ENCODE measurements at places on chromosomes 6 and 20.

DNA sequence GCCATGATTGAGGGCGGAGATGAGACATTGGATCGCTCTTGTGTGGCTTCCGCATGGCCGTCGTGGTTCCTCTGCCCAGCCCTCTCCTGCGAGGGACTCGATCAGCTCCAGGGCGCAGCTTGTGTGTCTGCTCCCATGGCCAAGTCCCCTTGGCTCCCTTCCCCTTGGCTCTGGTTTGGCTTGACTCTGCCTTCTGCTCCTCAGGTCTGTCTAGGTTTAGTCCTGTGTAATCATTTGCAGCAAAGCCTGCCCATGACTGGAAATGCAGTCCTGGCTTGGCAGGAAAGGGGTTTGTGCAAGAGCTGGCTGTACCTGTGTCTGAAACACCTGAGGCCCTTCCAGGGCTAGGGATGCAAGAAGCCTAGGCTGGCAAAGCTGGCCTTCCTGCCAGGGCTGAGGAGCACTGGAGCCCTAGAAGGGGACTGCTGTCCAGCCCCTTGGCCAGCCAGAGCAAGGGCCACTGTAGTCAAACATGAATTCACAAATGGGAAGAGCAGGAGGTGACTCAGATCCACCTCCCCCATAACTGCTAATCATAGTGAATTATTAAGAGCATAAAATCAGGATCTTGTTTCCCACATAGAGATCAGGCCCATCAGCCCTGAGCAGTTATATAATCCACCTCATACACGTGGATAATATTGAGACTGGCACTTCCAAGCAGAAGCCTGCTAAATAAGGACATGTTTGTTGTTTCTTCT, 196.8 kb downstream of the FARS2 start:
- DNase-seq, result no peak

- no peak for DNase-seq
Observed at GRCh38 chr20:38344107-38344701, 2.1 kb upstream of the LBP start.

DNA sequence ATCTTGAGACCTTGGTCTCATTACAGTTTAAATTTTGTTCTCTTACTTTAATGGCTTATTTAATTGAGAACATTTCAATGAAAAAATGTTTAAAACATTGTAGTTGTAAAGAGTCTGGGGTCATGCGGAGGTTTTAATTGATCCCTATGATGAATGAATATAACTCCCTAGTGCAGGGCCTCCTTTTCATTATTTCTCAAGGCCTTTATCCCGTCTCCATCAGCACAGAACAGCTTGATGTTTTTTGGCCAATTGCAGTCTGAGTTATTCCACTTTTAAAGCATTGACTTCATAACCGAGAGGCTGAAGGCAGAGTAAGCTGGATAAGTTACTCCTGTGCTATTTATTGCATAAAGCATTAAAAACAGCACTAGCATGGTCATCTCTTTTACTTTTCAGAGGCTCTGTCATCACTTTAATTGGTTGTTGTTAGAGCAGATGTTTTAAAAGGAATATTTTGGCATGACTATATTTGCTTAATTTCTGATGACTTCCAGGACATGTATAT, 83.4 kb downstream of the DTD1 start:
- DNase-seq, result no peak

DNA sequence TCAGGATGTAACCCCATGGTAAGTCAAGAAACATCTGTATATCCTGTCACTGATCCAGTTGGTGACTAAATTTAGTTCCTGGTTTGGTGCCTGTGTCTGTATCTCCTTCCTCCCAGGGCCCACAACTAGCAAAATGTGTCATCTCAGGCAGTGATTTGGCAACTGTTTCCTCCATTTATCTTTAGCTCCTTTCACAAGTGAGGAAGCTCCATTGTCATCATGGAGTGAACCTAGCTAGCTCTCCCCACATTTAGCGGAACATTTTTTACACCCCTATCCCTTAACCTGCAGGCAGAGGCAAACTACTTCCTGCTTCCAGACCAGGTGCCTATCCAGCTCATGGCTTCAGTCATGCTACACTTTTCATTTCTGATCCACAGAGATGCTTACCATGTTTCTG, 99.5 kb downstream of the IPCEF1 start:
- DNase-seq, result no peak

GRCh38 chr6:27422651-27423332, 34.2 kb downstream of the ZNF391 start:
- DNase-seq, result no peak

All from activated CD8-positive, alpha-beta memory T cell treated with anti-CD3 and anti-CD28 coated beads for 24 hours (primary cell).